ENCODE measurements at places on chromosomes 5 and 9.

DNA sequence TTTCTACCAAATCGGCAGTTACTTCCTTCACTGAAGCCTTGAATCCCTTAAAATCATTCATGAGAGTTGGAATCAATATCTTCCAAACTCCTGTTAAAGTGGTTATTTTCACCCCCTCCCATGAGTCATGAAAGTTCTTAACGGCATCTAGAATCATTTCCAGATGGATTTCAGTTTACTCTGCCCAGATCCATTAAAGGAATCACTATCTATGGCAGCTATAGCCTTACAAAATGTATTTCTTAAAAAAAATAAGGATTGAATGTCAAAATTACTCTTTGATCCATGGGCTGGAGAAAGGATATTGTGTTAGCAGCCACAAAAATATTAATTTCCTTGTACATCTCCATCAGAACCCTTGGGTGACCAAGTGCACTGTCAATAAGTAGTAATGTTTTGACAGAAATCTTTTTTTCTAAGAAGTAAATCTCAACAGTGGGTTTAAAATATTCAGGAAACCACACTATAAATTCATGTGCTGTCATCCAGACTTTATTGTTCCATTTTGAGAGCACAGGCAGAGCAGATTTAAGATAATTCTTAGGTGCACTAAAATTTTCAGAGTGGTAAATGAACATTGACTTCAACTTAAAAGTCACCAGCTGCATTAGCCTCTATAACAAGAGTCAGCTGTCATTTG is 767.7 kb downstream of the DTWD2 start:
- peak; percentile 18 for DNase-seq

DNA sequence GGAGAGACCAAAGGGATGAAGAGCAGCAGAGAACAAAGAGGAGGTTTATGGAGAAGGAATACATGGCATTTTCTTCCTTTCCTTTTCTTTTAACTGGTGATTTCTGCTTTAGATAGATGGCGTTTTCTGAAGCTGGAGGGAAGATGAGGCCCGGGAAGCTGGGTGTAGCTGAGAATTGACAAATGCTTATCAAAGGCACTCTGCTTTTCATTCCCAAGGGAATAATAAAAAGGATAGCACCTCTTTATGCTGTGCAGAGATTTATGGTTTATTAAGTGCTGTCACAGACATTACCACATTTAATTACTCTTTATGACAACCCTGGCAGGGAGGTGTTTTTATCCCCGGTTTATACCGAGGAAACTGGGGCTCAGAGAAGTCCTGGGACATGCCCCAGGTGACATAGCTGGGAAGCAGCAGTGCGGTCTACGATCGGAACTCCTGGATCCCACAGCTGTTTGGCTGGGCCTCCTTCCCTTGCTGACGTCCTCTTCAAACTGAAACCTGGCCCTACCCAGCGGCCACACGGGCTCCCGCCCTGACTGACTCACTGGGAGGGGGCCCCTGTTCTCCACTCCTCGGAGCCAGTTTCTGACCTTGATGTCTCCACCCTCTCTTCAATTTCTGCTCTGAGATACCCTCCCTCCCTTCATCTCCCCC is 8.2 kb upstream of the EPB41L4B start:
- peak; percentile 83 for DNase-seq

GRCh38 chr9:3480353-3480655 is 45.5 kb downstream of the RFX3 start:
- DNase-seq: no peak

DNA sequence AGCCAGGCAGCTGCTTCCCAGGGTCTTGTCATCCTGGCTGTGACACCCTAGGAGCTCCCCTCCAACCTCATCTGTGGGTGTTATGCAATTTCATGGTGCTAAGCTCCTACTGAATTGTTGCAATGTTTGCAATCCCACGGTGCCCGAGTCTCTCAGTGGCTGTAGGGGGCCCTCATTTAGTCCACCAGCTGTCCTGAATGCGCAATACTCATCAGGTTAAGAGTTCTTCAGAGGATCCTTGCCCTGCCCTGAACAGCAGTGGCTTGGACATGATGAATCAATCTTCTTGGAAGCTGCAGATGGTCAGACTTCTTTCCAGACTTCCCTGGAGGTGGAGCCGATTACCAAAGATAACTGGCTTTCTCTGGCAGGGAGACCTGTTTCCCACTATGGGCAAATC is 584.1 kb downstream of the CCDC171 start:
- DNase-seq: peak; percentile 80

DNA sequence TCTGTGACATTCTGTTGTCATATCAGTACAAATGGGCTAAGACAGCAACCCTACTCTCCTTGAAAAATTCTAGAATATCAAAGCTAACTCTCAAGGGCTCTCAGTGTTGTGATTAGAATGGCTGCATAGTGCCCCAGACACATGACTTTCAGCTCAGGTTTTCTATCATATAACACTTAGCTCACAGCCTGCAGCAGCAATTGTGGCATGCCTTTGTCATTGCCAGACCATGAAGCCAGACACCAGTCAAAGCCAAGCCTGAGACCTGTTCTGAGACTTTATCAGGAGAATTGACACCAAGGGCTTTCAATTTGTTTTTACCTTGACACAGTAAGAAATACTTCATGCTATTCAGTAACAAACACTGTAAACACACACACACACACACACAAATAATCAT is 159.0 kb upstream of the SNX2 start:
- DNase-seq: no peak

- DNase-seq: no peak
These were observed 1749.0 kb upstream of the C9orf72 start for GRCh38 chr9:29322240-29322639.

GRCh38 chr9:69397384-69398214 is 72.6 kb downstream of the ENTREP1 start:
- DNase-seq: peak; percentile 43

- peak; percentile 31 for DNase-seq
These were observed 527.2 kb downstream of the NR2F1-AS1 start for GRCh38 chr5:93053825-93054224.

DNA sequence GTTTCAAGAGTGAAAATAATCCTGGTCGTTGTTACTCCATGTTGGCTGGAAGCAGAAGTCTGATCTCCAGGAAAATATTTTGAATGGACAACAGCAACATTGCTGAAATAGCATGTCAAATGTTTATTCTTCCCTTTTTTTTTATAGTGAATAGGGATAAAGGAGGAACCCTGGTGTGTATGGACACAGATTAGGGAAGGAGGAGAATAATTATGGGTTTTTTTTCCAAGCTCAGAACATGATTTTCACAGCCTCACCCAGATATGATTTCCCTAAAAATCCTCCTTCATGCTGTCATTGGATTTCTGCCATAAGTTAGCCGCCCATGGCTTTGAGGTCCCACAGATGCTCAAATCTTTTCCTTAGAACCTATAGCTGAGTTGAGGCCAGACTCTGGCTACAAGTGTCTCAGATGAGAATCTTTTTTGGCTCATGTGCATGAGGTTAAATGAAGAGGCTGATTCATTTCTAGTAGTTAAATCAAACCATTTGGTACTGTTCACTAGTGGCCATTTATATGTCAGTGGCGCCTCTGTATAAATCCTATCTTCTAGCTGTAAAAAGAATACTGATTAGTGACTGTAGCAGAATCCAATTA is 65.5 kb upstream of the LIFR start:
- DNase-seq: peak; percentile 41

DNA sequence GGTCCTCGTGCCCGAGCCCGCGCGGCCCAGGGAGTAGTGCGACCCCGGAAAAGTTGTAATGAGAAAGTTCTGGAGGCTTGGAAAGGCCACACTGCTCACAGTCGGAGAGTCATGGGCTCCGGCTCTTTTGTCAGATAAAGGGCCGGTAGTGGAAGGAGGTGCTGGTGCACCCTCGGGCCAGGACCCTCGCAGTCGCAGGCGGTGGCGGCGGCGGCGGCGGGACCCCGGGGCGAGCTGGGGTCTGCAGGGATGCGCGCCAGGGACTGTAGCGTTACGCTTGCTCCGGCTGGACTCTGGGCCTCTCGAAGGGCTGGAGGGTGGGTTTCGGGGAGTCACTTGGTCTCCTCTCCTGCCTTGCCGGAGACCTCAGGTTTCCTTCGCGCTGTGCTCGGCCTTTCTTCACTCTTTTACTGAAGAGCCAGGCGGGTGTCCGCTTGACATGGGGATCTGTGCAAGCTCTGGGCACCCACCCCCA is 1.5 kb downstream of the RORB start:
- no peak for DNase-seq

GRCh38 chr5:5473226-5473625 is 50.7 kb downstream of the ICE1 start:
- DNase-seq: peak; percentile 28

- DNase-seq: no peak
These were observed 38.5 kb upstream of the FCHO2 start for GRCh38 chr5:72917371-72917776.

- DNase-seq: no peak
These were observed 8.2 kb upstream of the PARP8 start for GRCh38 chr5:50658246-50658645.

DNA sequence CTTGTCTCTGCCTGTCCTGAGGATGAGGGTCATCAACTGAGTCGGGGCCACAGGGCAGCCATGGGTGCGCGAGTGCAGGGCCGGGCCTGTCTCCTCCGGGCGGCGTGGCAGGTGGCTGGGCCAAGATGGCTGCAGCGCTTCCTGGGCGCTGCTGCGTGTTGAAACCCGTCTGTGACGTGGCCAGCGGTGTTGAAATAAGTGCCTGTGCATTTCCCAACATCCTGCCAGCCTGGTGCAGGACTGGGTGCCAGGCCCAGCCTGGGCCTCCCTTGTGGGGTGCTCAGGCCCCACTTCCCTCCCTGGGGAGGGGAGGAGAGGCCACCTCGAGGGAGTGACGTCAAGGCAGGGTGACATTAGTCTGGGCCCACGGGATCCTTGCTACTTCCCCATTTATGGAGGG is 45.5 kb downstream of the RXRA start:
- DNase-seq: no peak

DNA sequence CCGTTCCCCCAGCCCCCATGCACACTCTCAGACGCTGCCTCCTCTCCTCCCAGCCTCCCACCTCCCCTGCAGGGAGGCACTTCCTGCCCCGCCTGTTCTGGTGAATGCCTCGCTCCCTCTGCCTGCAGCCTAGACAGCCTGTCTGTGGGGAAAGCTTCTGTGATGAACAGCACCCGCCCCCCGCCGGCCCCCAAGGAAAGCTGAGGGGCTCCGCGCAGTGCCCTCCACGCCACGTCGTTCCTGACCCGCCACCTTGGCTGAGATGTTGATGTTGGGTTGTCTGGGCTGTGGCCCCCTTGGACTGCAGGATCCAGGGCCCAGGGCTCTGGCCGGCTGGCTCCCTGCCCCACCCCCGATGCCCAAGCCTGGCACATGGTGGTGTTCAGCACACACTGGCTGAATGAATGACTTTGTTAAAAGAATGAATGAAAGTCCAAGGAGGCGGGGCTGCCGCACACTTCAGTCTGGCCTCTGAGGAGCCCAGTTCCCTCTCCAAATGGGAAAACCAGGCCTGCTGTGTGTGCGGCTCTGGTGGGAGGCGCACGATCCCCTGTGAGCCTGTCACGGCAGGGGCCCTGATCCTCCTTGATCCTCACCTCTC is 2.1 kb upstream of the MYMK start:
- DNase-seq: no peak

- DNase-seq: peak; percentile 25
These were observed 60.1 kb upstream of the SPATA31D4 start for GRCh38 chr9:81868145-81868544.

GRCh38 chr5:59813761-59814536 is 79.6 kb downstream of the PDE4D start:
- peak; percentile 80 for DNase-seq

DNA sequence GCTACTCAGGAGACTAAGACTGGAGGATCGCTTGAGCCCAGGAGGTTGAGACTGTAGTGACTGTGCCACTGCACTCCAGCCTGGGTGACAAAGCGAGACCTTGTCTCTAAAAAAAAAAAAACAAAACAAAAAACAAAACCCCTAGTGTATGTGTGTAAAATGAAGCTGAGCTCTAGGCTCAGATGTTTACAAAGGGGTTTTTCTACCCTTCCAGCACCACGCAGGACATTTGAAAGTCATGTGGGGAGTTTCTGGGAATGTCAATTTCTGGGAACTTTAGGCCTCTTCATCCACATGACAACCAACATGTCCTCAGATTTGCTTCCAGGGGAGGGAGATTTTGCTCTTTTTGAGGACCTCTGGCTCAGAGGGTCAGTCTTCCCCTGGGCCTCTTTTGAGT is 42.4 kb upstream of the AIF1L start:
- DNase-seq: no peak

GRCh38 chr5:15260356-15261268 is 239.4 kb upstream of the FBXL7 start:
- no peak for DNase-seq

GRCh38 chr5:79513704-79514390 is at the start of gene HOMER1:
HOMER1 (minus strand) TSS chr5:79514134; CDS start chr5:79512774, 1,360 bp downstream.
- peak; percentile 80 for DNase-seq

DNA sequence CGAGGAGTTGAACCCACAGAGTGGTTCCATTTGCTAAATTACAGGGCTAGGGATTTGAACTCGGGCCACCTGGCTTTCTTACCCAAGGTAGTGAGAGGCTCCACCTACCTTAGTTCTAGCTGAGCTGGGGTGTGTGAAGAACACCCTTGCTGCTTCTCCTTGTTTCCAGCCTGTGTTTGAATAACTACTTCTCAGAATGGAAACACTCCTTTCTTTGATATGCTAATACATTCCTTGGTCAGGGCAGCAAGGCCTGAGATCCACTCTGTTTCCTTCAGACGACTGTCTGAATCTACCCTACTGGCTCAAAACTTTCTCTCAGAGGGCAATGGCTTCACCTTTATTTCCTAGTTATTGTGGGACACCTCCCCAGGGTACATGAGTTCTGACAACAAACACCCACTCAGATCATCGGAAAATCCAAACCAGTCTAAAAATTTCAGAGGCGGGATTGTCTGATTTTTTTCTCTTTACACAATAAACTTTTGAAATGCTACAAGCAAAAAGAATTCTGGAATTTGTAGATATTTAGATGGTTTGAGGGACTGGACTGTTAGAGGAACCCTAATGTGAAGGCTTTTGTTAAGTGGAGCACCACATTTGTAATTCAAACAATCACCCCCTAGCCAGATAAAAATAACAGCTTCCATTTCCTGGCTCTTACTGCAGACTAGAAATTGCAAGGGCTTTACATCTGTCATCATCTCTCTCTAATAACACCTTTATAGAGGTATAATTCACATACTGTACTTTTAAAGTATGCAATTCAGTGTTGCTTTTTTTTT is 4.0 kb upstream of the ATP6V1G1 start:
- no peak for DNase-seq

GRCh38 chr9:121598965-121599871 is 52.2 kb upstream of the DAB2IP start:
- peak; percentile 47 for DNase-seq
